ENCODE measurements at places on chromosomes 2 and 18. TPM values are rescaled to one million over a fixed set of nuclear protein-coding genes. Genes with fewer than 3 reads are reported as not detected.

DNA sequence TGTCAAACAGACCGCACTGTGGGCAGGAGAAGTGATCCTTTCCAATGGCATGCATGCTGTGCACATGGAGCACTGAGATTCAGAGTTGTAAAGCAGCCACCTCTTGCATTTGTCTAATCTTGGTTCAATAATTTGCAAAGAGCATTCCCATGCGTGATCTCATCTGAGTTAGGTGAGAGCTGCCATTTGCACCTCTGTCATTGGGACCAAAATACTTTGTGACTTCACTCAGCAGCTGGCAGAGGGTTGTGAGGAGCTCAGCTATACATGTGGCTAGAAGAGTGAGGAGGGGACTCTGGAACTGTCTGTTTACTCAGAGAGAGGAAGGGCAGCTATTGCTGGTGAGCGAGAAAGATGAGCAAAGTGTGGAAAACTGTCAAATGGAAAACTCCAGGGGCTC is 265.1 kb upstream of the TNP1 start:
- DNase-seq, result no peak

DNA sequence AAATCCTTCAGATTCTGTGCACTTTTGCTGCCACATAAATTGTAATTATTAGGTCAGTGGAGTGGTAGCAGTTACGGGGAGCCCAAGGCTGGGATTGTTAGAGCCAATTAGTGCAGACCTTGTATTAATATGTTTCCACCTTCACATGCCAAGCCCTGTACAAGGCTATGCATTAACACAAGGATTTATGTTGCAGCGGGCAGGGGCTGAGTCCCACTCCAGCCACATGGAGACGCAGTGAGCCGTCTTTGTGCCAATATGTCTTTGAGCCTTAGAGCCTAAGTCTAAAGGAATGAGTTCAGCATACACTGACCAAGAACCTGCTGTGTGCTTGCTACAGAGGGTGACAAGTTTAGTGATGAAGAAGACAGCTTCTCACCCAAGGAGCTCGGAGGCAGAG is 238.2 kb downstream of the TSN start:
- no peak for DNase-seq

- DNase-seq, result peak; percentile 52
Observed at GRCh38 chr2:100606726-100607343, 44.0 kb downstream of the PDCL3 start.

- DNase-seq, result no peak
Observed at GRCh38 chr2:156756516-156756915, 320.3 kb downstream of the GPD2 start.

GRCh38 chr2:16088035-16088801 is 147.9 kb downstream of the MYCN start:
- no peak for DNase-seq

DSG3 gene
- total RNA-seq, result not detected

- no peak for DNase-seq
Observed at GRCh38 chr2:181588546-181588945, 68.4 kb downstream of the CERKL start.

LPIN1 gene
- 22.9 TPM for total RNA-seq
